Psoas muscle (tissue), 8 donors: ENCODE measurements at places on chromosomes 3 and 15. TPM values are rescaled to one million over a fixed set of nuclear protein-coding genes. Genes with fewer than 3 reads are reported as not detected.

Gene LRRK1
- 2.6 TPM for total RNA-seq

GRCh38 chr3:16918683-16919025, 33.9 kb downstream of the PLCL2 start:
- H3K4me1 ChIP-seq: peaks cover 76% of the 10 kb centered on the region
- no peaks in the 10 kb centered on the region for H3K27me3 ChIP-seq
- H3K27ac ChIP-seq: peak overlapping the region; percentile 24
- DNase-seq: no peak
- no peak overlapping the region for H3K4me3 ChIP-seq
- no peaks in the 10 kb centered on the region for H3K36me3 ChIP-seq

DNA sequence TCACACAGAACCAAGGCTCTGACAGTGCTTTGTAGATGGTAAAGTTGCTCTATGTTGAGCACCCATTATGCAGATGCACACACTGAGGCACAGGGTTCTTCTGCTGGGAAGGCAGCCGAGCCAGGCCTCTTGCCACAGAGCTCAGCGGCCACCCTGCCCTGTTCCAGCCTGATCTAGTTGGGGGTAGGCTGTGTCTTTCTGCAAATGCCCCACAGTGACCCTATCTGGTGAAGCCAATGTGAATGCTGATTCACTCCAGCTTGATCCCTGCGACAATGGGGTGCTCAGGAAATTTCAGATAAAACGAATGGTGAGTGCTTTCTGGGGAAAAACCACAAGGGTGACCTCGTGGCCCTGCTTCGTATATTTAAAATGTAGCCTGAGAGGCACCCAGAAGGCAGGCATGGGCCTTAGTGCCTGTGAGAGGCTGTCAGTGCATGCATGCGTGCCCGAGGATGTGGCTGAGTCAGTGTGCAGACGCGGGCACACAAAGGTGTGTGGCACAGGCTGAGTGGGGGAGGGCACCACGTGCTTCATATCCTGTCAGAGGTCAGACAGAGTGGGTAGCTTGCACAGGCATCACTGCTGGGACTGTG, 85.7 kb downstream of the ATP2B2 start:
- H3K4me3 ChIP-seq: no peak overlapping the region
- no peak overlapping the region for H3K27ac ChIP-seq
- H3K4me1 ChIP-seq: no peaks in the 10 kb centered on the region

Gene CAMKV
- total RNA-seq: not detected
